Fibroblast of lung (primary cell): ENCODE measurements at places on chromosomes 2 and 18. TPM values are rescaled to one million over a fixed set of nuclear protein-coding genes. Genes with fewer than 3 reads are reported as not detected.
A peak's percentile ranks its signal among the peaks of the same experiment; 100 is the strongest.

Gene RNU2-63P
- 46.0 and 268 TPM in 2 replicates for total RNA-seq

Gene CHRND
- total RNA-seq, result not detected in 2 replicates

Gene FMNL2
- 25.4 and 30.2 TPM in 2 replicates for total RNA-seq

Gene UGT1A5
- not detected in 2 replicates for total RNA-seq

- no peaks in the 10 kb centered on the region for H3K27me3 ChIP-seq
- no peak for DNase-seq
- peaks cover 35% of the 10 kb centered on the region for H3K36me3 ChIP-seq
- no peak overlapping the region for H3K4me3 ChIP-seq
Observed at GRCh38 chr2:241656190-241656741, 18.8 kb downstream of the ATG4B start.

DNA sequence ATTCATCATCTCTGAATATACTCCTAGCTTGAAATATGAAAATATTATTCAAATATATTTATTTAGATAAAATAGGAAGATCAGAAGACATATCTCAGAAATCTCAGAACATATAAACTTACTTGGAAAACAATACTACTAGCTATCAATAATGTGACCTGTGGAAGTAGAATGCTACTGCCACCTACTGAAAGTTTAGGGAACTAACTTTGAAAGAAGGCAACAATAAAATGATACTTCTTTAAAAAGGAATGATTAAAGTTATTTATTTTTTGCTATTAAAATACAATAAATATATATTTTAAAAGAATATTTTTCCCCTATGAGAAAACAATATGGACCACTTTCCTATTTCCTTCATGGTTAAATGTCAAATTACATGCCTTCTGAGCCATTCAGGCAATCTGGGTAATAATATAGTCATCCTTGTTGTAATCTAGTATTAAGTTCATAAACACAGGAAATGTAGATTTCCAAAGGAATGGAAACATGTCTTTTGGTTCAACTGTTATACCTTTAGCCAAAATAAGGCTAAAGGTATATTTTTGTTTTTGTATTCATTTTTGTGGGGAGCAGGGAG is 26.0 kb downstream of the ACADL start:
- H3K4me3 ChIP-seq, result no peak overlapping the region
- peak; percentile 16 for DNase-seq
- no peaks in the 10 kb centered on the region for H3K36me3 ChIP-seq

DNA sequence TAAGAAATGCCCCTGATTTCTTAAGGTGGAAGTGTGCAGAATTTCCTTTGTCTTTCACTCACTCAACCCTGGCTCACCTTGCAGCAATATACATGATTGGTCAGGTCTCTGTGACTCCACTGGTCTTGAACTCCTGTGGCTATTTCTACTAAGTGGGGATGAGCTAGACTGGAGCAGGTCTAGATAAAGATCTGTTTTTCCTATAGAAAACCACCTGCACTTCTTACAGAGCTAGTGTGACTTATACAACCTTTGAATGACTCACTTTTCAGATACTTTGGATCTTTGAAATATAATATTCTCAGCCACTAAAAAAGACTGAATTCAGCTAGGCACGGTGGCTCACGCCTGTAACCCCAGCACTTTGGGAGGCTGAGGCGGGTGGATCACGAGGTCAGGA is 98.5 kb upstream of the KCTD1 start:
- H3K4me1 ChIP-seq, result no peaks in the 10 kb centered on the region
- H3K27me3 ChIP-seq, result no peaks in the 10 kb centered on the region
- H3K27ac ChIP-seq, result no peak overlapping the region
- no peak for DNase-seq
- no peak overlapping the region for H3K4me3 ChIP-seq
- no peaks in the 10 kb centered on the region for H3K36me3 ChIP-seq

- peak; percentile 65 for DNase-seq
- H3K4me3 ChIP-seq, result no peak overlapping the region
- no peak overlapping the region for H3K27ac ChIP-seq
- H3K4me1 ChIP-seq, result peaks cover 22% of the 10 kb centered on the region
- H3K27me3 ChIP-seq, result no peaks in the 10 kb centered on the region
Observed at GRCh38 chr2:54471221-54471711, 15.1 kb downstream of the SPTBN1 start.

DNA sequence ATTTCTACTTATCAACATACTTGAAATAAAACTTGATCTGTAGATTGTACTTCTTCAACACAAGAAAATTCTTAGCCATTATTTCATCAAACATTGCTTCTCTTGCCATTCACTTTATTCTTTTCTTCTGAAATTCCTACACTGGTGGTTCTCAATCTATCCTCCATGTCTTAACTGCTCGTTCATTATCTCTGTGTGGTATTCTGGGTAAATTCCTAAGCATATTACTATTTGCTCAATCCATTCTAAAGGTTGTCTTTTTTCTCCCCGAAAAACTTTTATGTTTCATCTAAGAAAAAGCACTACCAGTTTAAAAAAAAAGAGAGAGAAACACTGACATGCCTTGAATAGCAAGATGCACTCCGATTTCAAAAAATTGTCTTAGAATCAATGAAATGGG is 18.0 kb downstream of the SP3 start:
- H3K4me1 ChIP-seq, result peaks cover 2% of the 10 kb centered on the region
- H3K4me3 ChIP-seq, result no peak overlapping the region
- no peak for DNase-seq
- no peaks in the 10 kb centered on the region for H3K27me3 ChIP-seq
